ENCODE measurements at places on chromosomes 6 and 20. TPM values are rescaled to one million over a fixed set of nuclear protein-coding genes. Genes with fewer than 3 reads are reported as not detected.

DNA sequence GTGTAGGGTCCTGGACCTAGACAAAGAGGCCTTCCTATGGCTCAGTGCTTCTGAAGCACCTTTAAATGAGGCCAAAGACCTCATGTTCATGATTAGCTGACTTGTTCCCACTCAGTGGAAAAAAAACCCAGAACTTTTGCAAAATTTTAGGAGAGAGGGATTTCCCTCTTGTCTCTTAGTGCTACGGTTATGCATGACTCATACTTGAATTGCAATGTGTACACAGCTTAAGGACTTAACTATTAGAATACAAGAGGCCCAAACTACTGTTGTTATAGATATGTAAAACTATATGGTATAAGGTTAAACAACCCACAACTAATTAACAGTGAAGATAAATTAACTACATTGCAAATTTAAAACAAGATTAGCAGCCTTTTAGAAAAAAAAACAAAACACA, 32.3 kb upstream of the HLA-A start:
- DNase-seq: no peak

DNA sequence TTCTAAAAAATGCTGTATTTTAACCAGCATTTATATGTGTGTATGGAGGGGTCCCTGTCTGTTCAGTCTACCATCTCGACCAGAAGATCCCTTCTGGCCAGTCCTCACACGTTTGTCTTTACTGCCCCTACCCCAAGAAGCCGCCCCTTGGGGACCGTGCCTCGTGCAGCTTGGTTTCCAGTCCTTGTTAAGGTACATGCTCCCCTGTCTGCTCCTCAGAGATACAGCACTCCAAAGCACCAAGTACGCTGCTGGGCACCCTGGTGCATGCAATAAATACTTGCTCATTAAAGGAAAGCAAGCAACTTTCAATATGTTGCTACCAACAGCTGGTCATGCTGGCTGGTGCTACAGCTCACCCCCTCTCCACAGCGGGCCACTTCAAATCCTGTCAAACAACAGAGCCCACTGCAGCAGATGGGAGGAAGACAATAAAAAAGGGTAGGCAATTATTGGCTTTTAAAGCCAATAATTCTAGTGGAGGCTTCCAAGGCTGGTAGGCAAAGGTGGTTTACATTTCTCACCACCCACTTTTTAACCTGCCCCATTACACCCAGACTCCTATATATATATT, 61.6 kb downstream of the PSMG4 start:
- DNase-seq: no peak

GRCh38 chr6:20574355-20574754, 40.1 kb downstream of the CDKAL1 start:
- no peak for DNase-seq

- no peak for DNase-seq
Measured at GRCh38 chr6:99013661-99014060, 65.9 kb upstream of the FBXL4 start.

GRCh38 chr20:52383995-52384621, 192.5 kb upstream of the ZFP64 start:
- no peak for DNase-seq

DNA sequence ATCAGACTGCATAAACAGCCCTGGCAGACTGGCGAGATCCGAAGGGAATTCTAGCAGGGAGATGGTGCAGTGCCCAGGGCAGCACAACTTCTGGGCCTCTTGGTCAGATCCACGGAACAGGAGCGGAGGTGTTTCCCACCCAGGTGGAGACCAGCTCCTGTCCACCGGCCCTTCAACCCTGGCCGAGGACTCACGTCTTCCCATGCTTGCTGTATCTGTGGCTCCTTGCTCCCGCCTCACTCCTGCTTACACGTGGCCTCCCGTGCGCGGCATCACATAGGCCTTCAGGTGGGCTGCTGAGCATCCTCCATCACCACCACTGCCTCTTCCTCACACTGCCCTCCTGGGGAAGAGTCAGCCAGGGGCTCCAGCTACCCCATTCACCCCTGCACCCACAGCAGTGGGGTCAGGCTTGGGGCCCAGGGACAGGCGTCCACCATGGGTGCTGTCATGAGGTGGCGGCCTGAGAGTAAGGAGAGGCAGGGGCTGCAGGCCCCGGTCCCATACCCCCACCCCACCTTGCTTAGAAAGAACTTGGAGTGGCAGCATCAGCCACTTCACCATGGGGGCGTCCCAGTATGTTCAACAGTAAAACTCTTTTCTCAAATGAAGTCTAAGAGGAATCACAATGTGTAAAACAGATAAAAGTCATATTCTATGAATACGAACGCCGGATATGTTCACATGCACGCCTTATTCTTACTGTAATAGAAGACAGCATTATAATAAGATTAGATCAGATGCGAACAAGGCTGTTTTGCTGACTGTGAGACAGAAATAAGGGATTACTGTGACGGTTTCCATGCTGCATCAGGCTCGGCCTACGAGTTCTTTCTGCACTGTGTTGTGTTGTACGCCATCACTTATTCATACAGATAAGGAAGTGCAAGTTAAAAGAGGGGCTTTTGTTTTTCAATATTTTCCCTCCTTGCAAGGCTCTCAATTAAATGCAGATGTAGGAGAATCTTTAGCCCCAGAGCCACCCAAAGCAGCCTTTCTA, 165.4 kb downstream of the GRM4 start:
- no peak for DNase-seq

Gene COL19A1
- not detected for total RNA-seq

Gene TULP4
- 104 TPM for total RNA-seq

Gene EPB41L2
- total RNA-seq: 48.2 TPM
